ENCODE measurements at places on chromosomes 2 and 18.

DNA sequence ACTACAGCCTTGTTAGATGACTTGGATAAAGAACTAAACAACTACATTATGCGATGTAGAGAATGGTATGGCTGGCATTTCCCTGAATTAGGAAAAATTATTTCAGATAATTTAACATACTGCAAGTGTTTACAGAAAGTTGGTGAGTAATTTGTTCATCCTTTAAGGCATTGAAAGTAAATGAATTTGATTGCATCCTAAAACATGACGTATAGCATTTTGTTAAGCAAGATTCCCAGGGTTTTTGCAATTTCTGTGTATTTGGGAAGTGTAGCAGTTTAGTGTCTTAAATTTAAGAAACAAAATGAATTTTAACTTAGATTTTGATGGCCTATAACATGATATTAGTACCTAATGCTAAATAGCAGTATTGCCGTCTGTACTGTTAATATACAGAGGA, 24.8 kb downstream of the NOP58 start:
- DNase-seq = no peak

DNA sequence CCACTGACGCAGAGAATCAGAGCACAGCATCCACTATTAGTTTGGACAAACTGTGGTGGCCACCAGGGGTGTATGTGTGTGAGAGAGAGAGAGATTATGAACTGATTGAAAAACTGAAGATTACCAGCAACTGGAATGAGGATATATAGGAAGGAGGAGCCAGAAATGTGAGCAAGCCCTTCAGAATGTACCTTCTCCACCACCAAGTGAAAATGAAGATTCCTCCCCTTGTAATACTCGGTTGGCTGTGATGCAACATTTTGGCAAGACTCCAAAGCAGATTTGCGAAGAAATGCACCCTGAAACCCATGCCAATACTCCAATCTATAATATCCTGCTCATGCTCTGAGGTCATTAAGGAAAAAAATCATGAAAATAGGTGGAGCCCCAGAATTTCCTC, 121.2 kb upstream of the SLC35G4 start:
- no peak for DNase-seq

- no peak for DNase-seq
Measured at GRCh38 chr2:179987916-179988315, 19.2 kb downstream of the CWC22 start.

GRCh38 chr2:120710256-120710655, 25.4 kb upstream of the GLI2 start:
- DNase-seq = no peak

GRCh38 chr2:2182551-2183071, 148.5 kb downstream of the MYT1L start:
- DNase-seq = no peak

DNA sequence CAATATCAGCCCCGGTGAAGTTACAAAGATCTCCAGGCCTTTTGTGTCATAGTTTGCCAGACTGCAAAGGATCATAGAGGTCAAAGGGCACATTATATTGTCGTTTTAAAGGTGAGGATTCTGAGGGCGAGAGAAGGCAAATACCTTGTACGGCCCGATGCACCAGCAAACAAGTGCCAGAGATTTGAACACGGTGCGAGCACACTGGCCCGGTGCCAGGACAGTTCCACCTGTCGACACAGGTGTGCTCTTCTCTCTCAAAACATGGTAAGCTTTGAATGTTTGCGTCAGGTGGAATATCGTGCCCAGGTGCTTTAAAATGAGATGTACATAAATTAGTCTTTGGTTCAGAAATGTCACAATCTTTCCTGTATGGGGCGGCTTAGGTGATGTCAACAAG, 776.1 kb upstream of the ID2 start:
- no peak for DNase-seq

- no peak for DNase-seq
Measured at GRCh38 chr18:7524786-7525185, 42.3 kb upstream of the PTPRM start.

Measured in ovary (tissue), 10 donors.